ENCODE measurements at places on chromosomes 7 and 10.

DNA sequence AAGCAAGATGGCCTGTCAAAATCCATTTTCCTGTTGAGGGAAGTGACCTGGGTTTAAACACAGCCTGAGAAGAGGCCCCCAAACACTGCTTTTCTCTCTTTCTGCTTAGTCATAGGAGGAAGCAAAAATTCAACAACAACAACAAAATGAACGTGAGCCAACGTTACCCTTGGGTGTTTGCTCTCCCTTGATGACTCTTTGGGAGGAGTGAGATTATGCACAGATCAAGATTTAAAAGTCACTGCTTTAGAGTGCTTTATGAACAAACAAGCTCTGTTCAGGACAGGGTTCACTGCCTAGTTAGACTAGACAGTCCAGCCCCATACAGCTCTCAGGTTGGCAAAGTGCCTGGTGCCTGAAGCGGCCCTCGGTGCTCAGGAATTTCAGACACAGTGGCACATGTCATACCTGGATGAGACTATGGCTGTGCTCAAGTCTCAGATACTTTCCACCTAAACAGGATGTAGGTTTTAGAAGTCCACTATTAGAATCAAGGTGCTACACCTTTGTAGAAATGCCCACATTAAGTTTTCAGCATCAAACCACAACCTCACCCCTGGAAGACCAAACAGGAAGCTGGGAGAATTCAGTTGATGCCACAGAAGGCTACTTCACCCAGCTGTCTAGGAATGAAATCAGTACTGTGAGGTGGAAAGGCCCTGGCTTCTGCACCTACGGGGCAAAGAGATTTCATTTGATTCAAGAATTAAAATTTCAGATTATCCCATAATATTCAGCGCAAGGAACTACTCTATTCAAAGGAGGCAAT, 38.7 kb downstream of the DENND11 start:
- no peak for DNase-seq

DNA sequence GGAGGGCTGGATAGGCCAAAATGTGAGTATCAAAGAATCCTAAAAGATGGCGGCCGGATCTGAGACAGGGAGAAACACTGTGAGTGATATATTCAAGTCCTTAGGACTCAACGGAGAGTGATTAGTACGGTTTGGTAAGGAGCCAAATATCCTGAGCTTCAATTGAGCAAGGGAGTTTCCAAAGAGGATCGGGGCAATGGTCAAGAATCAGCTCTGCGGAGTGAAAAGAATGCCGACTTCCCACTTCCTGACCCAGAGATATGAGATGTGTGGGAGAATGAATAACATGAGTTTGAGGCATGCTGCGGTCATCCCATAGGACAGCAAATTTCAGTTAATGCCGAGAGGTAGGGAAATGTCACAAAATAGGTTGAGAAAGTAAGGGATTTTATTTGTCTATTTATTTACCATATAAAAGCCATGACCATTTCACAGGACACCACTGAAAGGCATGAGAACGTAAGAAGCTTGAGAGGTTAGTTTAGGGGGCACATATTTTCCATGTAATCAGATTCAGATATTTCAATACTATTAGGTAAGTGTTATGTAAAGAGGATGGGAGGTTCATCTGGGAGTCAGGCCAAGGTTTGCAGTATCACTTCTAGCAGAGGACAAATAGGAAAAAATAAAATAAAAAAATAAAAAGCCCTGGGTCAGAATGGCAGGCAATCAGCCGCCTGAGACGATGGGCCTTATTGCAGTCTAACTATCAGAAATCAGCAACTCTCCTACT, 165.6 kb downstream of the HGF start:
- no peak for DNase-seq

- no peak for DNase-seq
These were observed 8.1 kb downstream of the HERC4 start for GRCh38 chr10:68067029-68067428.

DNA sequence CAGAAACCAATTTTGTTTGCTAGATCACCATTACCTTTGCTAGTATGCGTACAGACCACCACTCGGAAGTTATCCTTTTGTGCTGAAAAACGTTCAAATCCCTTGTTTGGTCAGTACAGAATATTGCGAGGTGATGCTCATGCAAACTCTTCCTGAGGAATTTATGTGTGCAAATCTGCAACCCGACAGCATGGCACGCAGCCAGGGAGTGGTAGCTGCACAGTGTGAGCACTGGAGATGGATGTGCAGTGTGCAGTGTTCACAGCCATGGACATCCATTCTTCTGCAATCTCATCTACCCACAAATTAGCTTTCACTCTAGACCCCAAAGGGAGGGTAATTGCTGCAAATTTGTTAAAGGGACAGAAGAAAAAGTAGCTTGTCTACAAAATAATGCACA, 72.2 kb downstream of the CACUL1 start:
- DNase-seq = no peak

DNA sequence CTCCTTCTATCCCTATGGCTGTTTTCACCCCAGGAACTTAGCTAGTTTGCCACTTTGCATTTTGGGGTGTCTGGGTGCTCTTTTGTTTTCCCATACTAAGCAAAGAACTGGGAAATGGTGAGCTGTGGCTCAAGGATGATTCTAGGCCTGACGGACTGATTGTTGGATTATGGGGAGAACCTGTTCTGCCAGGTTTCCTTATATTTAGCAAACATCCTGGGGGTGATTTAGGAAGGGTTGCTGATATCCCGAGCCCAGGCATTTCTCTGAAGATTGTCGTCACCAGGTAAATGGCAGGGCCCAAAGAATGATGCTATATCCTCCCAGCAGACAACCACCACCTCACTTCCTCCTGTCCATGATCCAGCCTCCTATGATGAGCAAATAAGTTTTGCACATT, 72.1 kb upstream of the GRB10 start:
- no peak for DNase-seq

DNA sequence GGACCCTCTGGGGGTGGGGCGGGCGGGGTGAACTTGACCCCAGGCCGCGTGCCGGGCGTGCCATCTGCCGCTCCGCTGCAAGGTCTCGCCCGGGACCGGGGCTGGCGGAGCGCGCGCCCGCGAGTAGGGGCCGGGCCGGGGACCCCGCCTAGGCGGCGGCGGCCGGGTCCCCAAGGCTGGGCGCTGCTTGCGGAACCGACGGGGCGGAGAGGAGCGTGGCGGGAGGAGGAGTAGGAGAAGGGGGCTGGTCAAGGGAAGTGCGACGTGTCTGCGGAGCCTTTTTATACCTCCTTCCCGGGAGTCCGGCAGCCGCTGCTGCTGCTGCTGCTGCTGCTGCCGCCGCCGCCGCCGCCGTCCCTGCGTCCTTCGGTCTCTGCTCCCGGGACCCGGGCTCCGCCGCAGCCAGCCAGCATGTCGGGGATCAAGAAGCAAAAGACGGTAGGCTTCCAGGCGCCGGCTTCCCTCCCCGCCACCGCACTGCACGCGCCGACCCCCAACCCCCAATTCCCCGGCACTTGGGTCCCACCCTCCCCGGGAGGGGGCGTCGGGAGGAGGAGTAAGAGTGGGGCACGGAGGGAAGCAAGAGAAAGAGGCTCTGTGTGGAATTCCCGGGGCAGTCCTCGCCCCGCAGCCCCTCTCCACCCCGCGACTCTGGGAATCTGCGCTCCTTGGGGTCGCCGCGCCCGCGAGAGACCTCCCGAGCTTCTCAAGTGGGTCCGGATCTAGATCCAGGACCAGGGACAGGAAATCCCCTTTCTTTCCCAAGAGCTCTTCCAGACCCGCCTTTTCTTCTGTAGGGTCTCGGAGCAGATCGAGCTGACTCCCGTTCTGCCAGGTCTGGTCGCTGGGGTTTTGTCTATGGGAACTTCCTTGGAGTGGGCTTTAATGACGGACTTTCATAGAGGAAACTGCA, at the start of gene PAPSS2:
Gene PAPSS2, plus strand, starts transcription at position 308 of the 913 bp plus-strand sequence. Its CDS starts 104 bp downstream, at position 412.
- peak; percentile 35 for DNase-seq

Data from progenitor cell of endocrine pancreas (in vitro differentiated cells).